T-cell (primary cell): ENCODE measurements at places on chromosomes 4 and X. TPM values are rescaled to one million over a fixed set of nuclear protein-coding genes. Genes with fewer than 3 reads are reported as not detected.

Gene VCX3A
- total RNA-seq: not detected

Gene CRMP1
- total RNA-seq: not detected

Gene CFP
- total RNA-seq: 28.2 TPM

Gene MUC7
- not detected for total RNA-seq

Gene AFP
- total RNA-seq: not detected

- H3K27me3 ChIP-seq: no peaks in the 10 kb centered on the region
- no peak overlapping the region for H3K27ac ChIP-seq
- no peaks in the 10 kb centered on the region for H3K36me3 ChIP-seq
- DNase-seq: no peak
These were observed 52.7 kb downstream of the SLC10A7 start for GRCh38 chr4:146469022-146469421.

GRCh38 chrX:49263631-49264030 is 879 bp downstream of the FOXP3 start:
- no peaks in the 10 kb centered on the region for H3K27me3 ChIP-seq
- H3K4me1 ChIP-seq: peaks cover 22% of the 10 kb centered on the region
- H3K36me3 ChIP-seq: no peaks in the 10 kb centered on the region
- DNase-seq: no peak
- H3K27ac ChIP-seq: no peak overlapping the region

DNA sequence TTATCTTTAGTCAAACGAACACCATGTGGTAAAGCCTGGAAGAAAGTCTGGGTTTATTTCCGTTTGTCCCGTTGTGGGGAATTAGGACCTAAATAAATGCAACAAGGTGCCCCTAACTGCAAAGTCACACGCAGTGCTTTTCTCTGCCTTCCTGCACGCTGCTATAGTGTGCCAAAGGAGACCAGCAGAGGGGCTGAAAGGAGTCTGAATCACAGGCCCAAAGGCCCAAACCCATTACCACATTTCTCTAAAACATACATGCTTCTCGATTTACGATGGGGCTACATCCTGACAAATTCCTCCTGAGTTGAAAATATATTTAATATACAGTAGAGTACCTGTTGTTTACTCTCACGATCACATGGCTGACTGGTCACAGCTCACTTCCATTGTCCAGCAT is 4.5 kb downstream of the VEGFC start:
- no peaks in the 10 kb centered on the region for H3K36me3 ChIP-seq
- no peak overlapping the region for H3K27ac ChIP-seq
- H3K4me1 ChIP-seq: no peaks in the 10 kb centered on the region

GRCh38 chrX:18422325-18422724 is 3.1 kb upstream of the CDKL5 start:
- peaks cover 4% of the 10 kb centered on the region for H3K4me1 ChIP-seq
- H3K4me3 ChIP-seq: no peak overlapping the region
- DNase-seq: no peak

DNA sequence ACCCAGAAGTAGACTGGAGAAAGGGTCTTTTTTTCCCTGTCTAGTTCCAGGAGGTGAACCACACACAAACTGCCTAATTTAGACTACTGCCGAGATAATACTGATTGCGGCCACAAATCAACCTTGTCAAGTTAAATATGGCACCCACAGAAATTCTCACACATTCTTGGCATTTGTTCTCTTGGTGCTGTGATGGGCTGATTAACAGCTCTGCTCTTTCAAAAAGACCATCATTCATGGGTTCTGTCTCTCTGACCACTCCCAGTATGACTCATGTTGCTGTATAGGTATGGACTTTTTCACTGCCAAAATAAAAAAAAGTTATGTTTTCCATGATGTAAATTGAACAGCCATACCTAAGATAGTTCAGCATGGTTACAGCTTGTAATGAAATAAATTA is 1003.5 kb upstream of the LCORL start:
- no peaks in the 10 kb centered on the region for H3K27me3 ChIP-seq
- DNase-seq: no peak
- H3K36me3 ChIP-seq: no peaks in the 10 kb centered on the region
- H3K4me3 ChIP-seq: no peak overlapping the region
- no peak overlapping the region for H3K27ac ChIP-seq

DNA sequence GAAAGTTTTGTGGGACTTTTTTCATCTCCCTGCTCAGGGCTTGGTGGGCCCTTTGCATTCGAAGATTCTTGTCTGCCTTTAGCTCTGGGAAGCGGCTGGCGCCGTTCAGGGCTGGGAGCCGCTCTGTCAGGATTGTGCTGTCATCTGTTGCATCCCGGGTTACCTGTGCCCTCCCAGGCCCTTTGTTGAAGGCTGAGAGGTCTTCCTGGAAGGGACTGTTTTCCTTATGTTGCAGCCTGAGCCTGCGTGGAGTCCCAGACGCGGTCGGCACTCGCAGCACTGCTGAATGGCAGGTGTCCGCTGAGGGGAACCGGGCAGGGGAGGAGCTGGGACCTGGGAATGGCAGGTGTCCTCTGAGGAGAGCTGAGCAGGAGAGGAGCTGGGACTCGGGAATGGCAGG is 15.9 kb downstream of the RGS12 start:
- no peak for DNase-seq
- H3K36me3 ChIP-seq: peaks cover 3% of the 10 kb centered on the region
- peaks cover 28% of the 10 kb centered on the region for H3K4me1 ChIP-seq
- peaks cover 23% of the 10 kb centered on the region for H3K27me3 ChIP-seq
- H3K4me3 ChIP-seq: no peak overlapping the region

DNA sequence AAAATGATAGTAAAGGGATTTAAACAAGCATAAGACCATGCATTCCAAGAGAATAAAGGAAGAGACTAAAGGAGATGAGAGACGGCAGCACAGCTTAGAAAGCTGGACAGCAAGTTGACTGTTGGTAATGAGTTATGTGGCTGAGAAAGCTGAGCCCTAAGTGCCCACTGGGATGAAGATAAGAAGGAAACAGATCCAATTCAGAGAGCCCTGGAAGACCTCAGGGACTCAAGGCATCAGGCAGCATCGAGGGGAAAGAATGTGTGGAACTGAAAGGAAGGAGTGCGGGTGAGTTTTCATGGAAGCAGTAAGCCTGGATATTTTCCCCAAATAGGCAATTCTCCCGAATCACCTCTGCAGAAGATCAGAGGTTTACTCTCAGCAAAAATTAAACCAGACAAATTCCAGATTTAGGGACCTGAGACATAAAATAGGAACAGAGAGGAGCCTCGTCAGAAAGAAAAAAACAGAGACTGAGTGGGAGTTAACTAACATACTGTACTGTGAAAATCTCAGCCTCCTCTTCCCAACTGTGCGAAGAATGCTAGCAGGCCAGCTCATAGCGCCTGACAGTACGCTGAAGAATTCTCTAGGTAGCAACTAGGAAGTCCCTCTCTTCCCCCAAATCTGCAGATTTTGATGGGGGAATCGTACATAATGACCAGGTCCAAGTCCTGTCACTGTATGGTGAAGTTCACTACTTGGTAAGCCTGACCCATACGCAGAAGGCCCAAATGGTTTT is 187.7 kb upstream of the TAPT1 start:
- no peaks in the 10 kb centered on the region for H3K4me1 ChIP-seq
- no peaks in the 10 kb centered on the region for H3K27me3 ChIP-seq
- DNase-seq: no peak
- H3K4me3 ChIP-seq: no peak overlapping the region
- H3K36me3 ChIP-seq: no peaks in the 10 kb centered on the region

DNA sequence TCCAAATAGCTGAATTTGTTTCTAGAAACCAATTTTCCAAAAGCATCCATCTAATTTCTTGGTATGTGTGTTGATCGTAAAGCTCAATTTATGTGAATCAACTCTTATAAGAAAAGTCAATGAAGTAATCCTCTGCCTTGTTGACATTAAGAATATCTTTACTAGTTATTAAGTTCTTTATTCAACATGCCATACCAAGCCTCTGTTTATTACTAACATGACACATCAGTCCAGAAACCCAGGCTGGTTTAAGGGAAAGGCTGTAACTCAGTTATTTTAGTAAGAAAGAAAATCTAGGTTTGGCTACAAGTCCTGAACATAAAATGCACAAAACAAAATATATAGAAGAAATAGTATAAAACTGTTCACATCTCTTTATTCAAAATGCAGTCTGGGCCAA is 48.0 kb downstream of the KLHL34 start:
- no peak for DNase-seq
- H3K27ac ChIP-seq: no peak overlapping the region
- no peaks in the 10 kb centered on the region for H3K27me3 ChIP-seq
- H3K4me1 ChIP-seq: no peaks in the 10 kb centered on the region

- no peak overlapping the region for H3K27ac ChIP-seq
- no peaks in the 10 kb centered on the region for H3K27me3 ChIP-seq
- H3K4me3 ChIP-seq: no peak overlapping the region
- no peak for DNase-seq
These were observed 266.1 kb downstream of the GRIA3 start for GRCh38 chrX:123450222-123450621.

DNA sequence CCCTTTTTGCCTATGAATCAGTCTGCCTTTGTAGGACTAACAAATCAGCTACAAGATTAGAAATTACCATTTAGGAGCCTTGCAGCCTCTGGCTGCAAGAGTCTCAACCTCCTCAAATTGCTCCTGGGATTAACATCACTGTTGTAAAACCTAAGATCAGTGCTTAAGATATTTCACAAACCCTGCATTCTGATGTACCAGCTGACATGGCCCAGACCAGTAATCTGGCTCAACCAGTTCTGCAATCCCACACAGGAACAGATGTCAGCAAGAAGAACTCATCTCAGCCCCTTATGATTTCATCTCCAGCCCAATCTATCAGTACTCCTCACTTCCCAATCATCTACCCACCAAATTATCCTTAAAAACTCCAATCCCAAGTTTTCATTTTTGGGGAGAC is 32.5 kb upstream of the AADAT start:
- H3K27me3 ChIP-seq: no peaks in the 10 kb centered on the region
- DNase-seq: no peak
- no peaks in the 10 kb centered on the region for H3K36me3 ChIP-seq
- no peak overlapping the region for H3K27ac ChIP-seq
- H3K4me1 ChIP-seq: no peaks in the 10 kb centered on the region

- no peak overlapping the region for H3K4me3 ChIP-seq
- H3K27ac ChIP-seq: no peak overlapping the region
- no peaks in the 10 kb centered on the region for H3K36me3 ChIP-seq
- no peaks in the 10 kb centered on the region for H3K4me1 ChIP-seq
- H3K27me3 ChIP-seq: no peaks in the 10 kb centered on the region
- no peak for DNase-seq
These were observed 20.5 kb downstream of the HADH start for GRCh38 chr4:108010167-108010566.

DNA sequence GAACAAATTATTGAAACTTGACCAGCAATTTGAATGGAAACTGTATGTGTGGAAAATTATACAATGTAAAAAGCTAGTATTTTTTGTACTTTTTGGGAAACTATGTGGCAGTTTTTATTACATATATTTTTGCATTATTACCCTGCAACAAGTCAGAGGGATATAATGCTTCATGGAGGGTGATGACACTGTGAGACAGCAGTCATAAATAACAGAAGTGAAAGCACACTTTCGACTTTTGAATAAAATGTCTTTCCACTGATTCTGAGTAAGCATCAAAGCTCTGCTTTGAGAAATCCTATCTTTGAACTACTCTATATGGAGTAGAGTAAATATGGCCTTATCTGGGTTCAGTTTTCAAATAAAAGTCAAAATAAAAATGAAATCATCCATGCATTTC is 122.6 kb upstream of the PABPC4L start:
- DNase-seq: no peak
- H3K4me3 ChIP-seq: no peak overlapping the region
- no peaks in the 10 kb centered on the region for H3K4me1 ChIP-seq
- H3K27ac ChIP-seq: no peak overlapping the region

DNA sequence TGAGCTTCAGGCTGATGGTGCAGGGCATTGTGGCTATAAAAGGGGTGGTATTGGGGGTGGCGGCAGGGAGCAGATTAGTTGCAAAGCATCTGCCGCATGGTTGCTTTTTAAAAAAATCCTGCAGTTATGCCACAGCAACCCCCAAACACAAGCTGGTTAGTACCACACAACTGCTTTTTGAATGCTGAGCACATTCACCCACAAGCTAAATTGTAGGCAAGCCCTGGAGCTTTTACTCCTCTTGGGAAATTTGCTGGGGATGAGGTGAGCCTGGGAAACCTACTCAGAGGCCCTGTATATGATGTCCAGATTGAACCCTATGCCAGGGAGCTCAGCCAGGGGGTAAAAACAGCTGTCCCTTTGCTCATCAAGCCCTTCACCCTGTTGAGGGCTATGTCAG is 33.8 kb upstream of the TRIM2 start:
- H3K4me3 ChIP-seq: no peak overlapping the region
- no peak overlapping the region for H3K27ac ChIP-seq
- no peaks in the 10 kb centered on the region for H3K4me1 ChIP-seq
- no peaks in the 10 kb centered on the region for H3K27me3 ChIP-seq

- no peaks in the 10 kb centered on the region for H3K36me3 ChIP-seq
- H3K27me3 ChIP-seq: no peaks in the 10 kb centered on the region
- H3K27ac ChIP-seq: no peak overlapping the region
- H3K4me1 ChIP-seq: no peaks in the 10 kb centered on the region
- no peak for DNase-seq
These were observed 100.5 kb downstream of the NAA11 start for GRCh38 chr4:79225360-79225759.
